ENCODE measurements at places on chromosomes 7 and 10.

DNA sequence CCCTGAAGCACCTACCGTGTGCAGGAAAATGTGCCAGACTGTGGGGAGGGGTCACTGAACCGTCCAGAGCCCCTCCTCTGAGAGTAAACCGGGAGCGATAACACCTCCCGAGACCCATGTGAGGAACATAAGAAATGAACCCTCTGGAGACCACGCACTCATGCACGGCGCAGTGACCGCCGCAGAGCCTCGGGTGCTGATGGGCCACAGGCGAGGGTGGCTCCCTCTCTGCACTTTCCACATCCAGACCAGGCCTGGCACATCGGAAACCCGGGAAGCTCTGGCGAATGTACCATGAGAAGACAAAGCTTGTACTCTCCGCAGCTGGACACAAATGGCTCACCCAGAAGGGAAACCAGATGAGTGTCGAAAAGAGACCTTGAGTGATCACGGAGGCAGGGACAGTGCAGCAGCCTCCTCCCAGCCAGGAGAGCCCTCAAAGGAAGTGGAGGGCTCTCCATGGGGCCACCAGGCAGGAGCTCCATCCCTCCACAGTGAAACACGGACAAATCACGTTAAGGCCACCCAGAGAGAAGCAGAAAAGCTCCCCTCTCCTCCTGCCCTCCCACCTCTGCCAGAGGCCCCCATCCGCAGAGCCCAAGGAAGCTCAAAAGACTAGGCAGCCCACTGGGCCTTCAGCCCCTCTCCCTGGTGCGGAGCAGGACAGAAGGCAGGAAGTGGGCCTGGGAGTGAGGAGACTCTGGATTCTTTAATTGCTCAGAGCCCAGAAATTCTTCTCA is 178.1 kb upstream of the PPP2R2D start:
- DNase-seq = no peak

DNA sequence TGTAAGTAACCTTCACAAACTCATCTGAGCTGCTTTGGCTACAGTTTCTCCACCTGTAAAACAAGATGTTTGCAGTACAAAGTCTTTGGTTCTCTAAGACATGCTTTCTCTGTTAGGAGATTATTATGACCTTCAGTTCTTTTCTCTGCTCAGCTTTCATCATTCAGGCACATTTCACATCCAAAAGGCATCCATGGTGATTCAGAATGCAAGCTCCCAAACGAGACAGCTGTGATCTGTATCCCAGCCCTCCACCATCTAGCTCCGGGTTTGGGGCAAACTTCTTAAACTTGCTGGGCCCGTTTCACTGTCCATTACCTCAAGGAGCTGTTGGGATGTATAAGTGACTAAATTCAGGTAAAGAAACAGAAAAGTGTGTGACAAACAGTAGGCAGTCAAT is 95.8 kb upstream of the COL1A2 start:
- no peak for DNase-seq

DNA sequence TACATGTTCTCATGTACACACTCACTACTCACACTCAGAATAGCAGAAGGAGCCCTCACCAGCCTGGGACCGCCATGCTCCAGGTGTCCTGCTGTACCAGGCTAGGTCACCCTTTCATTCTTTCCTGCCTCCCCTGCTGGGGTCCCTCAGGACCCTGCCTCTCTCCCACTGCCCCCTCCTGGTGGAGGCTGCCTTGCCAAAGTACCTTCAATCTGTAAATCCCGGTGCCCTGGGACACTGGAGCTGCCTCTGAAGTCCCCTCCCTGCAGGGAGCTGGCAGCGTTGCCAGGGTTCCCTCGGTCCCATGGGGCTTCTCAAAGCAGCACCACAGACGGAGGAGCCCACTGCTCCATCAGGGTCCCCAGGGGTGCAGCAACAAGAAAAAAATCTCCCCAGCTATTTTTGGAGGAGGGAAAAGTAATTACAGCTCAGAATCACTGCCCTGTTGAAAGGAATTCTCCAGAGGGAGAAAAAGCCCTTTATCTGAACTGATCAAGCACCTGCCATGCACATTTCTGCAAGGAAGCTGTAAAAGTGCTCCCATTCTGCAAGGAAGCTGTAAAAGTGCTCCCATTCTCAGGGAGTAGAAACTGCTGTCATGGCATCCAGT is 259.9 kb downstream of the PTPRN2 start:
- no peak for DNase-seq

DNA sequence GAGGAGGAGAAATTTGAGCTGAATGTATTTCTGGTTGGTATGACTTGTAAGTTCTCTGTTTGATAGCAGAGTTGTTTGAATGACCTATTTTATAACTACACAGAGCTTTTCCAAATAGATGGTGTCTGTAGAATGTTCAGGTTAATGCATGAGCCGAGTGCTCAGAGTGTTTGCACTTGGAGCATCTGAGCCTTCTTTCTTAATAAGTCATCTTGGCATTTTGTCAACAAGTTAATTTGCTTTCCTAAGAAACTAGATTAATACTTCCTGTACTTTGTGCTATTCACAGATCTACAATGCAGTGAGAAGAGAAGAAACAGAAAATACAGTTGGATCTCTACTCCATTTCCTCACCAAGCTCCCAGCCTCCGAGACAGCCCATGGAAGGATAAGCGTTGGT is 138.2 kb downstream of the PLCE1 start:
- DNase-seq = no peak

DNA sequence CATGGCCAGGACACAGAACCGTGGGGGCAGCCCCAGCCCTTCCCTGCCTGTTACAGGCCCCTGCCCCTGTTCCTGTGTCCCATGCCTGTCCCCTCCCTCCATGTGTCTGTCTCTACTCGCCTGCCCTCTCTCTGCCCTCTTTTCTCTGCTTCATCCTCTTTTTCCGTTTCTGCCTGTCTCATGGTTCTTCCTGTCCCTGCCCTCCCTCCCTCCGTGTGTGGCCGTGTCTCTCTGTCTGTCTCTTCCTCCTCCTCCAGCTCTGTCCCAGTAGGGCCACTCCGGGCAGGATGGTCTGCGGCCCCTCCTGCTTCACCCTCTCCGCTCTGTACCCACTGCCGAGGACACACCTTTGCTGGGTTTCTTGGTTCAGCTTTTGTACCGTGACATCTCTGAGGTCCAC is 137.4 kb downstream of the FAM53B start:
- DNase-seq = peak; percentile 19
